ENCODE measurements at places on chromosomes 11 and 22.

GRCh38 chr11:18265949-18266348 lies at the start of gene SAA1:
Gene SAA1, plus strand, starts transcription at chr11:18266264. Its CDS starts 624 bp downstream, at chr11:18266888.
- no peak for DNase-seq

- no peak for DNase-seq
These were observed 74.9 kb upstream of the NARS2 start for GRCh38 chr11:78649361-78650215.

DNA sequence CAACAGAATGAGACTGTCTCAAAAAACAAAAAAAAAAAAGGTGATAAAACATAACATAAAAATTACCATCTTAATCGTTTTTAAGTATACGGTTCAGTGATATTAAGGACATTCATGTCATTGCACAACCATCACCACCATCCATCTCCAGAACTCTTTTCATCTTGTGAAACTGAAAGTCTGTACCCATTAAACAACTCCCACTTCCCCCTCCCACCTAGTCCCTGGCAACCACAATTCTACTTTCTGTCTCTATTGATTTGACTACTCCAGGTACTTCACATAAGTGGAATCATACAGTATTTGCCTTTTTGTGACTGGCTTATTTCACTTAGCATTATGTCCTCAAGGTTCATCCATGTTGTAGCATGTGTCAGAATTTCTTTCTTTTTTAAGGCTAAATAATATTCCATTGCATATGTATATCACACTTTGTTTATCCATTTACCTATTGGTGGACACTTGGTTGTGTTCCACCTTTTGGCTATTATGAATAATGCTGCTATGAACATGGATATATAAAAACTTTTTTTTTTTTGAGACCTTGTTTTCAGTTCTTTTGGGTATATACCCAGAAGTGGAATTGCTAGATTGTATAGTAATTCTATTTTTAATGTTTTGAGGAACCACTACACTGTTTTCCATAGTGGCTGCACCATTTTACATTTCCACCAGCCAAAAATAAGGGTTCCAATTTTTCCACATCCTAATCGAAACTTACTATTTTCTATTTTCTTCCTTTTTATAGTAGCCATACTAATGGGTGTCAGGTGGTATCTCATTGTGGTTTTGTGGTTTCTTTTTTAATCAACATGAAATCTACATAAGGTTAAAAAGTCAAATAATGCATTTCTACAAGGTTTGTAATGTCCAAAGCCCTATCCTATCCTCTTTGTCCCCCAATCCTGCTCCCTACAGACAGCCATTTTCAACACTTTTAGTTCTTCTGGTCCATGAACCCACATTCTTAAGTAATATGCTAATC lies 23.4 kb upstream of the PIK3C2A start:
- peak; percentile 5 for DNase-seq

- no peak for DNase-seq
These were observed 71.4 kb downstream of the ARHGAP8 start for GRCh38 chr22:44823806-44824205.

DNA sequence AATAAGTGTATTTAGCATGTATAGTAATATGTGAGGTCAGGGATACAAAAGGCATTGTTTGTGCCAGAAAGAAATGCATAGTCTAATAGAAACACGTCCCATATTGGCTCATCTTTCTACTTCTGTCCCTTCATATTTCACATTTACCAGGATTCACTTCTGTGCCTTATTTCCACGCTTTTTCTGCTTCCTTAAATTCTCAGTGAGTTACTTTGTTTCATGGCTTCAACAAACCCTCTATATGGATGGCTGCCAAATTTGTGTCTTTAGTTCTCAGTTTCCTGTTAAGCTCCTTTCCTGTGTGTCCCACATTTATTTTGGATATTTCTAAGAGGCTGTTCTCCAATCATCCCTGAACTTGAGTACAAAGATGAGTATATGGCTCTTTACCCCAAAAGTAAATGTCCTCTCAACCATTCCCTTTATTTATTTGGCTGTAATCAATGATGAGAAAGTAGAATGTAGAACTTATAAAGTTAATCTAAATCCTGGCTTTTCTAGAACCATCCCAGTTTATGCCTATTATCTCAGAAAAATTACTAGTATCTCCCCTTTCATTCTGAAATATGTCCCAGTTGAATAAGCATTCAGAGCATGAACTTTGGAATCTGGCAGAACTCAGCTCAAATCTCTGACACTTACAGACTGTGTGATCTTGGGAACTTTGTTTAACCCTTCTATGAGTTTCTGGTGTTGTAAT lies 23.5 kb downstream of the OR8B12 start:
- DNase-seq, result no peak

DNA sequence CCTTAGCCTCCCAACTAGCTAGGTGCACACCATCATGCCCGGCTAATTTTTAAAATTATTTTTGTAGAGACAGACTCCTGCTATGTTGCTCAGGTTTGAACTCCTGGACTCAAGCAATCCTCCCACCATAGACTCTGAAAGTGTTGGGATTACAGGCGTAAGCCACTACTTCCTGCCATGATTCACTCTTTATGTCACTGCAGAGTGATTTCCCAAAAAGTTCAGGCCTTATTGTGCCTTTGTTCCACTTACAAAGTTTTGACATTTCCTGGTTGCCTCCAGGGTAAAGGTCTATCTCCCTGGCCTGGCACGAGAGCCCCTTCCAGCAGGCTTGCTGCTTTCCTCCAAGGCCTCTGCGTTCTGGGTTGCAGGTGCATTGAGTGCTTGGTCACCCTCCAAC lies 44.6 kb upstream of the RIC3 start:
- no peak for DNase-seq

DNA sequence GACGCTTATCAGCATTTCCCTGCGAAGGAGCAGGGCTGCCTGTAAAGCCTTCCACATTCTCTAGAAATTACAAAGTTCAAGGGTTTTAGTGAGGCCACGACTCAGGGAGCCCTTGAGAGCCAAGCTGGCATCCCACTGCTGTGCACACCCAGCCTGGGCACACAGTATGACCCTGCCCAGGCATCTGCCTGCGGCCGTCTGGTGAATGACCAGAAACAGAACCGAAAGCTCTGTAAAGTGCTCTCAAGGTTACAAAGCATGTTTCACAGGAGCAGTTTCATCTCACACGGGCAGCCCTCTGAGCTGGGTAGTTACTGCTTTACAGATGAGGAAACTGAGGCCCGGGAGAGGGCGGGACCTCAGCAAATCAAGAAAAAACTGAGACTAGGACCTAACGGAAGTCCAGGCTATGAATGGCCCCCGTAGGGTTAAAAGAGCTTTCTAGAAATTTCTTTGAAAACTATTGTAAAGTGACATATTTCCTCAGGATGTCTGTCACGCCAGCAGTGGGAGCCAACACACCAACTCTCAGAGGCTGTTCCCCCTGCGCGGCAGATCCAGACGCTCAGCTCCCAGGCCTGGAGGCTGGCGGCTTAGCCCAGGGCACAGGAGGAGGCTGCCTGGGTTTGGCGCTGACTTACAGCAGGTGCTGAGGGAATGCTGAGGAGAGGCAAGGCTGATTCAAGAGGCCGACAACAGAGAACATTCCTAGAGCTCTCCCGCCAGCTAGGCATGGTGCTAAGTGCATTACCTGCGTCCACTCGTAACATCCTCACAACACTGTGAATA lies 7.7 kb upstream of the TCF20 start:
- DNase-seq, result no peak

- DNase-seq, result peak; percentile 25
These were observed 70.3 kb downstream of the TNRC6B start for GRCh38 chr22:40247976-40248375.

DNA sequence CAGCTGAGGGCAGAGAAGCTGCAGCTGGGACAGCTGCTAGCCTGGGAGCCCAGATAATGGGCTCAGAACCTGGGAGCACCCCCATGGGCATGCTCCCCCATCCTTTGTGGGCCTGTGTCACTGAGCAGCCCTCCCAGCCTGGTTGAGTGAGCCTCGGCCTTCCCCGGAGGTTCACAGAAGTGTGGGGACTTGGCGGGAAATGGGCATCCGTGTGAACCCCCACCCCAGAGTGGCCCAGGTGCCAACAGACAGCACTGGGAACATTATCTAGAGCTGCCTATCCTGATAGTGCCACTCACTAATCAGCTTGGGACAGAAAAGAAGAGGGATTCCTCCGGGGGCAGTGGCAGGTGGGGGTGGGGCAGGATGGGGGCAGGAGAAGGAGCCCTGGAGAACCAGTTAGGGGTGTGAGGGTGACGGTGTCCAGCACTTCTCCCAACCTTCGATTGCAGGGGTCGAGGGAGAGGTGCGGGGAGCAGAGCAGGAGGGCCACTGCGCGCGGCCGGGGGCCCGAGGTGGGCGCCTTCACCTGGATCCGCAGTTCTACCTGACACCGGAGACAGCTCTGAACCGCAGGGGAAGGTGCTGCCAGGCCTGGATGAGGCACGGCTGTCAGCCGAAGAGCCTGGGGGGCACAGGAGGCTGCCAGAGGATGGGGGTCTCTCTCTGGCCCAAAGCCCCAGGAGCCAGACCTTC lies 33.1 kb downstream of the FLRT1 start:
- no peak for DNase-seq

DNA sequence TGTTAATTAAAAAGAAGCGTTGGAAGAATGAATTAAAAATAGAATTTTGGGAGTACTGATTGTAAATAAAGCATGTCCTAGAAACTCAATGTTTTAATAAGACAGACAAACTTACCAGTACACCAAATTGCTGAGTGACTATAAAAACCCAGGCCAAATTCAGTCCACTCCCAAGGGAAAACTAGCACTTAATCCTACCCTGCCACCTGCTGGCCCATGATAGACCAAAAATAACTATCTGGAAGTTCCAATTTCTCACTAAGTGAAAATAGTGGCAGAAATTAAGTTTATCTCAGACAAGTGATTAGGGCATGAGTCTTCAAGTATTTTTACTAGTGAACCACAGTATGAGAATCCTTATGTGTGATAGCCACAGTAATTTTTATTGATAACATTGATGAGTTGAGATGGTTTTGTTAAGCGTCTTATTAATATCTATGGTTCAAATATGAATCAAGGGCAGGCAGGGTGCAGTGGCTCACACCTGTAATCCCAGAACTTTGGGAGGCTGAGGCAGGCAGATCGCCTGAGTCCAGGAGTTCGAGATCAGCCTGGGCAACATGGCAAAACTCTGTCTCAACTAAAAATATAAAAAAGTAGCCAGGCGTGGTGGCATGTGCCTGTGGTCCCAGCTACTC lies 9.8 kb upstream of the DDX10 start:
- DNase-seq, result no peak

GRCh38 chr11:41379084-41379483 lies 80.4 kb downstream of the LRRC4C start:
- no peak for DNase-seq

DNA sequence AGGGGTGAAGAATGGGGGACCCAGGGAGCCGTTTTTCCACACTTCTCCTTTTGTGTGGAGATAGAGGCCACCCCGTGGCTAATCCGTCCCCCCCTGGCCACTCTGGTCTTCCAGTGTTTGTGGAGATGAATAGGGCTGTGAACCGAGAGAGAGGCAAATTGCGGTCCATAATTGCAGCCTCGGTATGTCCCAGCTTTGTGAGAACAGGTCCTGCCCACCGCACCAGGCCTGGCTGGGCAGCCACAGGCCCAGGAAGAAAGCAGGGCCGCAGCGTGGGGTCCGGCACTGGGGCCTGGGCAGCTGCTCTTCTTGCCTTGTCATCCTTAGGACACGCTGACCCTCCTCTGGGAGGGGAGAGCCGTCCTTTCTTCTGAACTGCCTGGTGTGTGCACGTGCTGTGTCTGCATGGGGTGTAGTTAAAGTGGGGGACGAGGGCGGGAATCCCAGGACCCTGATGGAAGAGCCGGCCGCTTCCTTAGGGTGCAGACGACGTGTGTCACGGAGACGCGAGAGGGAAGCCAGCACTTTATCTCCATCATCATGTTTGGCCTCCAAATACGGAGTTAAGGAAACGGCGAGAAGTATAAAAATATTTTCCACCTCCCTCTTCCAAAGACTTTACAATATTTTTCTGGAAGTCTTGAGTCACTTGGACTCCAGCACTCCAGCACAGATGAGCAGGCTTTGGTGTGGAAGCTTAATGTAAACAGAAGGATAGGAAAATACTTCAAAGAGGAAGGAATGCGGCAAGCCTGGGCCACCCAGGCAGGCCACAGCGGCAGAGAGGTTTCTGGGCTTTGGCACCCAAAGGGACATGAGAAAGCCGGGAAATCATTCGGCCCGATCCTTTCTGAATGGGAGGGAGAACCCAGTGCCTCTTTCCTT lies 1248.4 kb downstream of the BRD1 start:
- no peak for DNase-seq

- DNase-seq, result no peak
These were observed 111.3 kb downstream of the ETS1 start for GRCh38 chr11:128476049-128476448.

DNA sequence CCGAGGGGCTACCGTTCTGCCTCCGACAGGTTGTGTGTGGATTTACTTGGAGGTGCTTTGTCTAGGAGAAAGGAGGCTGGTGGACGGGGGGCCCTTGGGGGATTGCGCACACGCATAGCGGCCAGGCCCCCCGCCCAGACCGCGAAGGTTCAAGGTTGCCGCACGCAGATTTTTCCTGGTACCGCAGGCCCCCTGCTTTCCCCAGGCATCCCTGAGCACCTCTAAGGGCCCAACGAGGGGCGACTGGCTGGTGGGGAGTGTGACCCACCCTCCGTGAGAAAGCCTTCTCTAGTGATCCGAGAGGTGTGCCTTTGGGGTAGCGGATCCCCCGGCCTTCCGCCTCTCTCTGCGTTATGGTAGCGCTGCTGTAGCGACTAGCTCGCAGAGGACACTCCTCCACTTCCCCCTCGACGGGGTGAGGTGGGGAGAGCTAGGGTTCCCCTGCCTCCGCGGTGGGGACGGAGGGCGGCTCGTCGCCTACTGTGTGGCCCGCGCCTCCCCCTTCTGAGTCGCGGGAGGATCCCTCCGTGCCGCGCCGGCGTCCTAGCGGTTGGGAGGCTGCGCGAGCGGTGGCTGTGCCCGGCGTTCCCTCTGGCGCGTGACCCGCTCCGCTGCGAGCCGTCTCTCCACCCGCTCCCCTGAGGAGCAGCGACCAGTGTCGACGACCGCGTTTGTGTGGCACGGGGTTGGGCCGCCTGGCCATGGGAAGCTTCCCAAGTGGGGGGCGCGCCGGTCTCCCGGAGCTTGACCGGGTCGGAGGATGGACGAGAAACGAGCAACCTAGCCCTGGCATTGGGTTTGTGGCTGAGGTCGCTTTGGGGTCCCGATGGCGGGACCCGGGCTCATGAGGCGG lies 3900.0 kb upstream of the OR11H1 start:
- no peak for DNase-seq

DNA sequence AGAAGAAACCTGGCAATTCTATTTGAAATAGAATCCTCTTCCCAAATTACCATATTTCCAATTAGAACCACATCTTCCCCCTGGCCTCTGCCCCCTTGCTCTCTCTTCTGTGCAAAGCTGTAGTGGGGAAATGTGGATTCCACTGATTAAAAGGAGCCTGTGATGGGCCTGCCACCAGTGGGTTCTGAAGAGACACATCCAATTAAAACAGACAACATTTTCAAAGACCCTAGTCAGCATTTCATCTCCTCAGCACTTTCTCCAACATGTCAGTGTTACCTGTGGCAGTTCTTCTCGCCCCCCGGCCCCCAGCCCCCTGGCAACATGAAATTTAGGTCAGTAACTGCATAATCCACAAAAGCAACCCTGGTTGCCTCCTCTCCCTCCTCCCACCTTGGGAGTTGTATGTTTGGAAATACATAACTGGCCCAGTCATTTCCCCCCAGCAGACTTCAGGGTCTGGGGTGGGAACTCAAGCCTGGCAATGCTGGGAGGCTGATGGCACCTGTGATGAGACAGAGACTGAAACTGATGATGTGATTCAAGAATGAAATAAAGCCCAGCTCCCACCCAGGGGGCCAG lies 99.9 kb upstream of the AMOTL1 start:
- no peak for DNase-seq

- DNase-seq, result no peak
These were observed 182.0 kb upstream of the MTMR2 start for GRCh38 chr11:96105944-96106343.

GRCh38 chr11:44582641-44583352 lies 17.3 kb downstream of the CD82 start:
- no peak for DNase-seq
